ENCODE measurements at places on chromosomes 1 and 21.

DNA sequence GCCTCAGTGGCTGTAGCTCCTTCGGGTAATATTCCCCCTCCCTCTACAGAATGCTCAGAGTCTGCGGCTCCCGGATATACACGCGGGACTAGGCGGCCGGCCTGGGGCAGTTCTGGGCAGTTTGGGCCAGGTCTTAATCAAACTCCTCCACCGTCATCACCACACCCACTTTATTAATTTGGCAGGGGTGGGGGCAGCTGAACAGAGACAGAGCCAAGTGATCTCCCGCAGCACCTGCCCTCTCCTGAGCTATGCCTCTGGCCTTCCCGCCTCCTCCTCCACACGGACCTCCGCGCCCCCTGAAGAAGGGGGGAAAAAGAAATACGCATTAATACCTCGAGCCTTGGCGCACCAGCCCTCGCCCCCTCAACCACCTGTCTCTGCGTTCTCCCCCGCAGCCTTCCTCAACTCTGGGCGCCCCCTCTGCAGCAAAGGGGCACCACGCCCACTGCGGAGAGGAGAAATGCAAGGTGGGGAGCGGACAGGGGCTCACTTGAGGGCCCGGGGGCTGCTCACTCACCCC is 42.6 kb downstream of the CD34 start:
- no peak for DNase-seq

- no peak for DNase-seq
Observed at GRCh38 chr1:1602968-1603506, 3.1 kb upstream of the FNDC10 start.

DNA sequence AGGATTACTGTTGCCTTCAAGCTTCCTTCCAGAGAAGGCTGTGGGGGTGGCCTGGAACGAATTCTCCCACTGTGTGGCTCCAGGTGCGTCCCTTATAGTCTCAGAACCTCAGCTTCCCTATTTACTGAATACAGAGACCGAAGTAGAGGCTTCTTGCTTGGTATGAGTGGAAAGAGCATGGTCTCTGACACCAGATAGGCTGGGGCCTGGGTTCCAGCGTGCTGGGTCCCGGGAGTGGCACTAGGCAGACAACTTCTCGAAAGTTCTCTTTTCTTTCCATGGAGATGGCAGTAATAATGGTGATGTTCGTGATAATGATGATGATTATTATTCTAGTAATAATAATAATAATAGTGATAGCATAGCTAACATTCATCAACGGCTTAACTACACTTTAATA is 161.7 kb downstream of the PTPRU start:
- no peak for DNase-seq

DNA sequence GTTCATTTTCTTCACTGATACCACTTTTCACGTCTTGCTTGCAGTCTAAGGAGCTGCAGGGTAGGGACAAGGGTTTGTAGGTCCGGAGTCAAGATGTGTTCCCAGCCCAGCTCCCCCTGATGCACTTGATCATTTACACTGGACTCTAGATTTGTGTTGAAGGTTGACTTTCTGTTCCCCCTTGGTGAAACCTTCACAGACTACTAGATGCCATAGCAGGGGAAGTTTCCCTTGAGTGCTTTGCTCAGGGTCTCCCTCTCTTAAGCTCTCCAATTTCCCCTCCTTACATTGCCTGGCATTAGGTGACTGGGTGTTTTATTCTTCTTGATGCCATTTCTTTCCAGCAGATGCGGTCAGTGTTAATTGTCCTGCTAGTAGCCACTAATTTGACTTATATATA is 8.0 kb upstream of the RAB3GAP2 start:
- no peak for DNase-seq

- DNase-seq = no peak
Observed at GRCh38 chr1:36880155-36881067, 153.9 kb downstream of the GRIK3 start.
